Nephron progenitor cell (in vitro differentiated cells): ENCODE measurements at places on chromosomes 6 and 20.

DNA sequence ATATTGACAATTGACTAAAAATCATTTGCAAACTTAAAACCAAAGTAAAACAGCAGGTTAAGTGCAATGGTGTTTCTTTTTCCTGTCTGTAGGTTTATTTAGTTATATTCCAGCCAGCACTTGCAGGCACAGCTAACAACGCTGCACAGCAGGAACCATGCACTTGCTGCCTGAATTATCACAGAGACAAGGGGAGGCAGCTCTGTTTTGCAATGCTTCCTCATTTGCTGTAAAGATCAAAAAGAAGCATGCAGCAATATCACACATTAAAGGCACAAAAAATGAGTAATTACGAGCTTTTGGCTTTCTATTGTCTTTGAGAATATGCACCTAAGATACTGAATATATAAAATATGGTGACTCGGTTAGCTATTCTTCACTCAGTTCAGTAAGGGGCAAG, 241.9 kb downstream of the EPHA7 start:
- DNase-seq = no peak

GRCh38 chr20:12455148-12455547, 537.5 kb downstream of the BTBD3 start:
- DNase-seq = no peak

GRCh38 chr20:1305712-1306111, 23.2 kb downstream of the SDCBP2 start:
- no peak for DNase-seq

DNA sequence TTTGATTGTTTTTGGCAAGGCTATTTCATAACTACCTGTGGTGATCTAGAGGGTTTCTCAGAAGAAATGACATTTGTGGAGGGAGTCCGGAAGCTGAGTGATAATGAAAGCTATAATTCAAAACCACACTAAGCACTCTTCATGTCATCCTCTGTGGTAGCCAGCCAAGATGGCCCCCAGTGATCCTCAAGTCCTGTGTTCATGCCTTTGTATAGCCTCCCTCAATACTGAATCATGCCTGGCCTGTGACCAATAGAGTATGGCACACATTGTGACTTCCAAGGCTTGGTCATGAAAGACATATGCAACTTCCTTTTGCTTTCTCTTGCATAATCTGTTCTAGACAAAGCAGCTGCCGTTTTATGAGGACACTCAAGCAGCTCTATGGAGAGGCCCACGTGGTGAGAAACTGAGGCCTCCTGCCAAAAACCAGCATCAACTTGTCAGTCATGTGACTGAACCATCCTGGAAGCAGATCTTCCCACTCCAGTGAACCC, 12.8 kb upstream of the DNAAF9 start:
- DNase-seq = no peak

- no peak for DNase-seq
These were observed 497.1 kb upstream of the ARID1B start for GRCh38 chr6:156280065-156280464.

GRCh38 chr20:43438578-43439316, 18.9 kb upstream of the SRSF6 start:
- no peak for DNase-seq

GRCh38 chr6:6804843-6805615, 216.5 kb downstream of the LY86 start:
- DNase-seq = no peak

GRCh38 chr6:139361211-139361610, 13.2 kb downstream of the CITED2 start:
- no peak for DNase-seq

- DNase-seq = no peak
These were observed 174.7 kb downstream of the TMEM242 start for GRCh38 chr6:157148391-157149323.

DNA sequence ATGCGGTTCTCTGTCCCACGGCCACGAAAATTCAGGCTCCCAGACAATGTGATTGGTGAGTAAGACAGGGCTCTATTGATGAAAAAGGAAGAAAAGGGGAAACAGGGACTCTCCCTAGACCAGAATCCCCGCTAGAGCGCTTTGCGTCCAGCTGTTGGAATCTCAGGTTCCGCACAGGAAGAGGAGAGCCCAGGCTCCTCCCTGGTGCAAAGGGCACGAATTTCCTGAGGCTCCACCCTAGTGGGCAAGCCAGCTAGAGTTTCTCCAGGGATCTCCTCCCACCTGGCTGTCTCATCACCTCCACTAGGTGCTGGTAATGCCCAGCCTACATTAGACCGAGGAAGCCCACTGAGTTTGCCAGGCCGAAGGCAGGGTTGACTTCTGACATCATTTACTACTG, 135.9 kb upstream of the SOX4 start:
- DNase-seq = no peak

GRCh38 chr6:43856005-43856765, 86.2 kb downstream of the VEGFA start:
- peak; percentile 49 for DNase-seq

- DNase-seq = no peak
These were observed 7.4 kb upstream of the AHCY start for GRCh38 chr20:34310481-34311117.

GRCh38 chr6:104540743-104541142, 319.0 kb downstream of the HACE1 start:
- DNase-seq = no peak

- peak; percentile 80 for DNase-seq
These were observed 16.1 kb downstream of the ZSCAN12 start for GRCh38 chr6:28383235-28384142.

GRCh38 chr6:143191361-143191760, 130.7 kb downstream of the AIG1 start:
- DNase-seq = no peak

DNA sequence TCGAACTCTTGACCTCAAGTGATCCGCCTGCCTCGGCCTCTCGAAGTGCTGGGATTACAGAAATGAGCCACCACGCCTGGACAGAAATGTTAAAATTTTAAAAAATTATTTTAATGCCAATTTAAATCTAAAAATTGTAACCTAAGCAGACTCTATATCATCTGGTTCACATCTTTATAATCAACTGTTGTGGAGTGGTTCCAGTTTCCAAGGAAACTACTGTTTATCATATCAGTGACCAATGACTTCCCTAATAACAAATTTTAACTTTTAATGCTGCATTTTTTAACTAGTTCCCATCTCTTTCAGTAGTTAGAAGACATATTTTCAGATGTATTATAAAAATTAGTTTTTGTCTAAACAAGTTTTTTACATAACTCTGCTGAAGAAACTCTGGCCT, 5.2 kb upstream of the BTN3A2 start:
- no peak for DNase-seq

DNA sequence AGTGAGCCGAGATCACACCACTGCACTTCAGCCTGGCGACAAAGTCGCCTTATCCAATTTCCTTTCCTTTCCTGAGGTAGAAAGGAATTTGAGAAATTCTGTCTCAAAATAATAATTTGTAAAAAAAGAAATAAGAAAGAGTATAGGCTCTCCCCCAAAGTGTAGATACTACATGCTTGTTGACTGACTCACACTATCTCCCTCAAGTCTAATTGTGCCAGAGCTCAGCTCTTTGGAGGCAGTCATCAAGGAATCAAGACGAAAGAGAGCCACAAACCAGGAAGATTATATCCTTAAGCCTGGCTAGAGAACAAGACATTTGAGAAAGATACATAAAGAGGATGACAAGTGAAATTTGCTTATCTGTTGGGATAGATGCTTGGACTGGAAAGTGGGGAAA, 3.7 kb upstream of the FKBPL start:
- no peak for DNase-seq

GRCh38 chr6:165484178-165484889, 174.9 kb upstream of the C6orf118 start:
- DNase-seq = peak; percentile 12

DNA sequence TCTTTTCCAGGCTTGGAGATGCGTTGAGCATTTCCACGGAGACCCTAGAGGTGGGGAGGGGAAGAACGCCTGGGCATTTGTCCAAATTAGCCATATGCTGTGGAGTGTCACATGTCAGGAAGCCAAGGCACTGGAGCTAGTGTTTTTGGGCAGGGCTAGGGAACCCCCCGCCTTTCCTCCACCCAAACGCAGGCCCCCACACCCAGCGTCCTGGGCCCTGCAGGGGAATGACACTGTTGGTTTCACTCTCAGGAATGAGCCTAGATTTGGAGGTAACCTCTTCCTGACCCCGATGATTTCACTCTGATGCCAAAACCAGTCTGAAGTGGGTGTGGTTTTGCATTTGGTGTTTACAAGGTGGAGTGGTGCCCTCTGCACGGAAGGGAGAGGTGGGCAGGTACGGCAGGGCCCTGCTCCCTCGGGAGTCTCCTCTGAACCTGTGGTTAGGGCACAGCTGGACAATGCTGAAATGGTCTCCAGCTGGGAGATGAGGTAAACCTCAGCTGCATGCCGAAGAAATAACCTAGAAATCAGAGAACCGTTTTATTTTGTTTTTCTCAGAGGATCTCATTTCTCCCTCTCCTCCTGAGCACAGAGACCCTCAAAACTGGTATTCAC, 29.5 kb downstream of the MTHFD1L start:
- DNase-seq = no peak

DNA sequence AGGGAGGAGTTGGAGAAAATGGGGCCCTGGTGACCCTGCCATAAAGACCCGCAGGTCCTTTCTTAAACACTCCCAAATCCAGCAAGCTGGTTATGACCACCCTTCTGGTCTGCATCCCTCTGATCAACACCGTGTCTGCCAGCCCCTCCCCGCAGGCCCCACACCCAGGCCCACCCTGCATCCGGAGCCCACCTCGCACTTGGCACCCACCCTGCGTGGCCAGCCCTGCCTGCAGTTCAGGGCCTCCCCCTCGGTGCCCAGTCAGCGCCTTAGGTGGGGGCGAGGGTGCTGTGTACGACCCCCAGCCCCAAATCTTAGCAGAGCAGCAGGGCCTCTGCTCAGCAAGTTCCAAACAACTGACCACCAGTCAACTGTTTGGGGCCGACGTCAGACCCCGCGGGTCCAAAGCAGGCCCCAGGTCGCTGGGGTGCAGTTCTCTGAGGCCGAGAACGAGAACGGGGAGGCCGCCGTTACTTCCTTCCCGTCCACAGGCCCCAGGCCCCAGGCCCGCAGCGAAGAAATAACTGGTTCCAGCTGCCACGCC, 1.2 kb downstream of the ACSS1 start:
- no peak for DNase-seq

- no peak for DNase-seq
These were observed 93.3 kb upstream of the SULF2 start for GRCh38 chr20:47878601-47879027.

- no peak for DNase-seq
These were observed 16.1 kb upstream of the RBM38 start for GRCh38 chr20:57374931-57375651.

DNA sequence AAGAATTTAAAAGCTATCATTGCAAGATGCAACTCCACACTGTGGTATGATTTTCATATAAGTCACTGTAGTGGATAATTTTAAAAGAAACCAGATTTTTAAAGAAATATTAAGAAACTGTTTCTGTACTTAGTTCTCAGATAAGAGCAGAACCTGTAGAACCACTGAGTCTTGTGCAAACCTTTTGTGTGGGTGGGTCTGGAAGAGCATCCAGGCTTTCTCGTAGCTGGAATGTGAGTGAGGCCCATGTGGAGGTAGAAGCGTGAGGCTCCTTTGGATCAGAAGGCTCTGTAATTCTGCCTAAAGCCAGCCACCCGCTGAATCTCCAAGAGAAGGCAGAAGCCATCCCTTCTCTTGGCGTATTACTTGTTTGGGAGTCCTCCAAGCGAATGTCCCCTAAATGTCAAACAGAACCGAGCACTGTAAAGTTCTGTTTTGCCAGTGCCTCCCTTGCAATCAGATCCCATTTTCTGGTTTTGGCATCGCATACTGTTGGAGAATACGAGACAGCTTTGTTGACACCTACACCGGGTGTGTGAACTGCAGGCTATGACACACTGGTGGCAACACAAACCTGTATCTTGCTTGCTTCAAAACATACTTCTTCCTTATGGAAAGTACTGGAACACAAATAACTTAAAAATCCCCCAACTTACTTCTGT, 188.7 kb downstream of the FOXC1 start:
- no peak for DNase-seq
